Fibroblast of upper back skin (primary cell): ENCODE measurements at places on chromosomes 12 and 14.
A peak's percentile ranks its signal among the peaks of the same experiment; 100 is the strongest.

DNA sequence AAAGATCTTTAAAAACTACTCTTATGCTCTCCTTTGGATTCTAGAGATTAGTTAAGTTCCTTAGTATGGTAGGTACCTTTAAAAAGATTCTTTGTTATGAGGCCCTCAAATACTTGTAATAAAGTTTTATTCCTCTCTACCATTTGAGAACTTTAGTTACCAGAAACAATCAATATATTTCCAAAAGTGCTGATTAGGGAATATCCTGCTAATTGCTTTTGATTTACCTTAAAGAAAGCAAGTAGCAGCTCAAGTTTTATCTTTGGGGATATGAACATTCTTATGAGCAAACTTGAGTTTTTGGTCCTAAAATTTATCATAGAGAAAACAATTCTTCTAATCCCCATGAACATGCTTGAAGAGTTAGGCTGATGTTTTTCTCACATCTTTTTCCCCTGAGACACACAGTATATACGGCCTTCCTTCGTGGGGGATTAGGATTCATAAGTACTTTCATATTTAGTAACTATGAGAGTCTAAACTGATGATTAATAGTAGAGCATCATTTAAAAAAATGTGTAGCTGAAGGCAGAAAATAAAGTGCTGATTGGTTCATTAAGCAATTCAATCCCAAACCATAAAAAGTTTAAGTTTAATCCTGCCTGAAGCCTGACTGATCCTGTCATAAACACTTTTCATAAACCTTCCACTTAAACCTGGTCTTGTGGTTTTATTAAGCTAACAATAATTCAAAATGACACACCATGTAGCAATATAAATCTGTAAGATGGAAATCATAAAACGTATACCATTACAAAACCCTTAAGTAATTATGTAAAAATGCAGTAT is 380.5 kb upstream of the FBXO33 start:
- no peak for DNase-seq

DNA sequence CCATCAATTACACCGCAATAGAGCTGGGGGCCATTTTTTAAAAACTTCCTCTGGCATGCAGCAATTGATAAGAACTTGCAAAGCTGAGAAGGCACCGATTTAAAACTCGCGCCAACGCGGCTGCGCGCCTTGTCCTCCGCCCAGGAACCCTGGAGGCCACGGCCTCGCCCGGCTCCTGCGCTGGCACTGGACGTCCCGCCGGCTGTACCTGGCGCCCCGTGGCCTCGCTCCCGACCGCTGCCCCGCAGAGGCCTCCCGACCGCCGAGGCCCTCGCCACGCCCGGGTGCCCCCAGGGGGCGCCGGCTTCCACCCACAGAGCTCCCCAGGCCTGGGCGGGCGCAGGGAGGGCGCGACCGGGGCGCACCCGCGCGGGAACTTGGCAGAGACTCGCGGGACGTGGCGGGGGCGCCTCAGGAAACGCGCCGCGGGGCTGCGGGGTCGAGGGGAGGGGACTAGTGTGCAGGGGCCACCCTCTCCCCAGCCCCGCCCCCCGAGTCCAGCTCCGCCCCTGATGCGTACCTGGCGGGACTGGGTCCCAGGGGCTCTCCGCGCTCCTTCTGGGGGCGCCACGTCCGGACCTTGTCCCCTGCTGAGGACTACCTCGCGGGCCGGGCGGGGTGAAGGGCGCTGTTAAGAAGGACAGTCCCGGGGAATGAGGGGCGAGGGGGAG is 65.7 kb downstream of the TNFAIP2 start:
- DNase-seq = no peak

- peak; percentile 6 for DNase-seq
Measured at GRCh38 chr12:25123126-25123525, 71.8 kb downstream of the DNAI7 start.

DNA sequence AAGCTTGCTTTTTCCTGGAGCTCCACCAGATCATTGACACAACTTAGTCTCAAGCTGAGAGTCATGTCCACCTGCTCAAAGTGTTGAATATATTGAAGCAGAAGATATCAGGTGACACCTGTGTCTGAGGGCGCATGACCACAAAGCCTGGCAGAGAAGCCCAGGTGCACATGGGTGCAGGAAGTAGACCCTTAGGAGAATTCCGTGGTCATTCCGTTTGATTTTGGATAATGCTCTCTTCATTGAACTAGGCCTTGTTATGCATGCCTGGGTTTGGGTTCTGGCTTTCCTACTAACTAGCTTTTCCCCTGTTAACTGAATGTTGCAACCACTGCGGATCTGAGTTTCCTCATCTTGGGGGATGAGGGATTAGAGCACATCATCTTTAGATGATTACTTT is 7.1 kb downstream of the ARHGDIB start:
- DNase-seq = no peak

DNA sequence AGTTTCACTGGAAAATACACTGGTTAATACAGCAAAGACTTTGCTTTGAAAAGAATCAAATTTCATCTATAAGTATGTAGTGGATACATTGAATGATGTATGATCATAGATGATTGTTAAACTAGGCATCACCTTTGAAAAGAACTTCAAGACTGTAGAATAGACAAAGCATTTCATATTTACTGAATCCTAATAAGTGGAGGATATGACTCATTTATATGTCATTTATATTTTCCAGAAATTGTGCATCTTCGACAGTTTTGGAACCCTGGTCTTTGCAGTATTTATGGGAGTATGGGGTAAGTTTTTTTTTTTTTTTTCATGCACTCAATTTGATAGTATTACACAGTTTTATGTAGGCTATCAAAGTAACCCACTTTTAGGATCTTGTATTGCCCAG is 161.9 kb downstream of the ANO6 start:
- DNase-seq = peak; percentile 16

- DNase-seq = no peak
Measured at GRCh38 chr12:70719071-70719470, 81.8 kb upstream of the PTPRB start.

GRCh38 chr12:130961921-130962451 is 8.3 kb downstream of the ADGRD1 start:
- DNase-seq = no peak

DNA sequence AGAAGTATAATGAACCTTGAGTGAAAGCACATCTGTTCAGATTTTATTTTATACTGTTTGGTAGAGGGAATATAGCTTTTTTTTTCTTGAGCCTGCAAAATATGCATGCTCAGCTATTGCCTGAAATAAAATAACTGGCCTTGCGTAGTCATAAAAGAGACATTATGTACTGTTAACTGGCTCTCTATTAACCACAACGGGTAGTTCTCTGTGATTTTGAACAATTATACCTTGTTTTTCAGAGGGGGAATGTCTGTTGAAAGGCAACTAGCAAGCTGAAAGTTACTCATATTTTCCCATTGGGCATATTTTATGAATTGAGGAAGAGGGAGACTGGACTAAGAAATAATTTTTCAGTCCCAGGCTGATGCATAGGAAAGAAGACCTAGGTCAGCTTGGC is 62.6 kb downstream of the FIGNL2 start:
- DNase-seq = no peak

DNA sequence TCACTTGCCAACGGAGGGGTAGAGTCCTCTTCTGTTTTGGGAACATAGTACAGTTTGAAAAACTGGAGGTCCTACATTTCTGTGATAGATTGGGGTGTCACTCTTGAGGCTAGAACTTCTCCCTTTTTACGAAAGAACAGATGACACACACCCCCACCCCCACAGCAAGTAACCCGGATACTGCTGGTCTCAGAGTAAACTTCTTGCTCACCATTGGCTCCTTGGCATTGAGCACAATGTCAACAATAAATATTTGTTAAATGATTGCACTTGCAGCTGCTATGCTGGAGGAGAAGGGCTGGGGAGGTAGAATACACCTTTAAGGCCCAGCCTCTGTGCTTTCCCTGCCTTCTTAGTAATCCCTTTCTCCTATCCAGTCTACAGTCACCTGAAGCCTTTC is 149.8 kb downstream of the TGFB3 start:
- no peak for DNase-seq

DNA sequence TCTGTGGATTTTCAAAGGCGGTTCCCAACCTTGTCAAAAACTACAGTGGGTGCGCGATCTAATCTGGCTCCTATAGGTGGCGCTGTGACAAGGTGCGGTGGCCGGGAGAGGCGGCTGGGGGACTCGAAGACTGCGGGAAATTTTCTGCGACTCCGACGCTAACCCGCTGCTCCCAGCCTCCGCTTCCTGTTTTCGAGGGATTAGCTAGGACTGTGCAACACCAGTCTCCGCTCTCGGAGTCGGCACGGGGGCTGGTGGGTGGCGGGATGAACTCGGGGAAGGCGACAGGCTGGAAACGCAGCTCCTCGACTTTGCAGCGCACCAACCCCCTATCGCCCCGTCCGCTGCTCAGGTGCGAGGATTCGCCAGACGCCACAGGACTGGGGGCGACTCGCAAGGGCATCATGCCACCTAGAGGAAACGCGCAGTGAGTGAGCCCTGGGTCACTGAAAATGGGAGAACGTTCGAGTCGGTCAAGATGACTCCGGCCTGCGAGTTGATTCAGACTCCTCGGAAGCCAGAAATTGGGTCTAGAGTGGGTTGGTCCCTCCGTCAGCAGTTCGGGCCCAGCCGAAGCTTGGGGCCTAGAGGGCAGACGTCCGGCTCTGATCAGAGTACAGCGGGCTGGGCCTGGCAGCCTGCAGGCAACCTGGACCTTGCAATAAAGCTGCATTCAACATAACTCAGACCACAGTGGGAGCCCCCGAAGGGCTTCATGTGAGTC is 5.5 kb upstream of the PAX9 start:
- no peak for DNase-seq

DNA sequence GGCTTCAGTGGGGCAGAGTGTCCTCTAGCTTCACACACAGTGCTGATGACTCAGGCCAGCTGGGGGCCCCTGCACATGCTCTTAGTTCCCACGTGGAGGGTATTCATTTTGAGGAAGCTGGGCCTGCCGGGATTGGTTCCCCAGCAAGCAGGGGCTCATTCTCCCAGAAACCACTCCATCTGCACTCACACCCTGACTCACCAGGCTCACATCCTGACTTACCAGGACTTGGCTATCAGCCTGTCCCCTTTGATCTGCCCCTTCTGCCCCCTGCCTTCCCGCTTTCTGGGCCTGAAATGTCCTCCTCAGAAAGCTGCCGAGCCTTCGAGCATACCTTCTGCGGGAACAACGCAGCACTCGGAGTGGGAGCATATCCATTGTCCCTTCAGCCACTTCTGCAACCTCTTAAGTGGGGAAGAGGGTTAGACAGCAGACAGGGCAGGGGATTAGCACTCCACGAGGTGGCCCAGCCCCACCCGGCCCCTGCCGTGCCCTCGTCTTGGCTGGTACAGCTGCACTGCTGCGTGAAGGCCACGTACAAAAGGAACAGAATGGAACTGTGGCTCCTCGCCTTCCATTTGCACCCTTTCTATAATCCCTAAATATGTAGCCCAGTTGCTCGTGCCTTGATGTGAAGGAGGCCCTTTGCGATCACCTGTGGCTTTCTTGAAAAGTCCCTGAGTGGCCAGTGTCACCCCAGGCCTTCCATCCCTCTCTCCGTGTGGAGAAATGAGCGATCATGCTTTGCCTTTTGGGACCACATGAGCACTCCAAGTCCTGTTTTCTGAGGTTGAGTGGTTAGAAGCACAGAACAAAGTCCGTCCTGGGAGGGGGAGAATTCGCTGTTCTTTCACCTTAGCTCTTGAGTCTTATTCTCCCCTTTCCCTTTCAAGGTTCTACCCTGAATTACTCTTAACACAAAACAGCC is 26.1 kb downstream of the TPCN1 start:
- peak; percentile 50 for DNase-seq

DNA sequence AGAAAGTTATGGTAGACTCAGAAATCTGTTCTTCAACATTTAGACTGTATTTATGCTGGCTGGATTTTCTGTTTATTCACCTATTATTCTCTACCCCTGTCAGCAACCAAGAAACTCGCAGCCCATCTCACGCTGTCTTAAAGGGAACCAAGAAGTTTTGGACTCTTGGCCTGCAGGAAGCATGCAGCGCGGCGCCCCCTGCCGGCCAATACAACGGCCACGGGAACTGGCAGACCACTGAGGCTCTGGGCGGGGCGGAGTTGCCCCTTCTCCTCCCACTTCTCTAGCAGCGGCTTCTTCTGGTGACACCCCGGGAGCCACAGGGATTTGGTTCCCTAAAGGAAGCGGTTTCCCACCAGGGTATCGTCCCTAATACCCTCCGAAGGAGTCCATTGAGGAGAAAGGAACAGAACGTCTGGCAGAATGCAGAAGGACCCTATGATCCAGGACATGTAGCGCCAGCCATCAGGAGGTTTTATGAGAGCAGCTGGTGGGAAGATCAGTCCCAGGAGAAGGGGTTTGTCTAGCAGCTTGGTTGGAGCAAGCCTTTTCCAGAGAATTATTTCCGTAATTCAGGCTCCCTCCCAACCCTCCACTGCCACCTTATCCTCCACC is 21.0 kb upstream of the RNASE2 start:
- DNase-seq = no peak

- peak; percentile 89 for DNase-seq
Measured at GRCh38 chr12:58537278-58537677, 383.0 kb downstream of the LRIG3 start.

DNA sequence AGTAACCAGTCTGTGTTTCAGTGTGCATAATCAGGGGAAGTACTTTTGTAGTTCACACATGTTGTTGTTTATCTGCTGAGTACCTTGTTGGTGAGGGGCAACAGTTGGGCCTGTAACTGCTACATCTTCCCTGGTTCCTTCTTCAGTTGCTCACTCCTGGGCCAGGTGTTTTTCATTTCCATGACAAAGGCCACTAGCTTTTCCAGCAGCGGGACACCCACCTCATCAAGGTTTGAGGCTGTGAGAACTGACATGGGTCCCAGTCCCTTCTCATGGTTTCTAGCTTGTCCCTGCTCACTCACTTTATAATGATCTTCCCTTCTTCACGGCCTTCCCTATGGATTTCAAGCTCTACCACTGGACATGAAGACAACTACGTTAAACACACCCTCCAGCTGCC is 1.5 kb upstream of the NOXRED1 start:
- DNase-seq = no peak

GRCh38 chr12:78584695-78585094 is 279.9 kb upstream of the SYT1 start:
- peak; percentile 11 for DNase-seq

GRCh38 chr12:24806386-24806785 is 142.5 kb downstream of the BCAT1 start:
- DNase-seq = no peak

GRCh38 chr14:62778852-62779251 is 266.4 kb downstream of the KCNH5 start:
- DNase-seq = no peak

DNA sequence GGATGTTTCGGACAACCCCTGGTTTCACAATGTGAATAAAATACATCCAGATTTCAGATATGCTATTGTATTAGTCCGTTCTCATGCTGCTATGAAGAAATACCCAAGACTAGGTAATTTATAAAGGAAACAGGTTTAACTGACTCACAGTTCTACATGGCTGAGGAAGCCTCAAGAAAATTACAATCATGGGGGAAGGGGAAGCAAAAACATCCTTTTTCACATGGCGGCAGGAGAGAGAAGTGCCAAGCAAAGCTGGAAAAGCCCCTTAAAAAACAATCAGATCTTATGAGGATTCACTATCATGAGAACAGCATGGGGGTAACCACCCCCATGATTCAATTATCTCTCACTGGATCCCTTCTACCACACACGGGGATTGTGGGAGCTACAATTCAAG is 451.7 kb downstream of the MDGA2 start:
- DNase-seq = no peak
